ENCODE measurements at places on chromosomes 11 and 22. TPM values are rescaled to one million over a fixed set of nuclear protein-coding genes. Genes with fewer than 3 reads are reported as not detected.

DNA sequence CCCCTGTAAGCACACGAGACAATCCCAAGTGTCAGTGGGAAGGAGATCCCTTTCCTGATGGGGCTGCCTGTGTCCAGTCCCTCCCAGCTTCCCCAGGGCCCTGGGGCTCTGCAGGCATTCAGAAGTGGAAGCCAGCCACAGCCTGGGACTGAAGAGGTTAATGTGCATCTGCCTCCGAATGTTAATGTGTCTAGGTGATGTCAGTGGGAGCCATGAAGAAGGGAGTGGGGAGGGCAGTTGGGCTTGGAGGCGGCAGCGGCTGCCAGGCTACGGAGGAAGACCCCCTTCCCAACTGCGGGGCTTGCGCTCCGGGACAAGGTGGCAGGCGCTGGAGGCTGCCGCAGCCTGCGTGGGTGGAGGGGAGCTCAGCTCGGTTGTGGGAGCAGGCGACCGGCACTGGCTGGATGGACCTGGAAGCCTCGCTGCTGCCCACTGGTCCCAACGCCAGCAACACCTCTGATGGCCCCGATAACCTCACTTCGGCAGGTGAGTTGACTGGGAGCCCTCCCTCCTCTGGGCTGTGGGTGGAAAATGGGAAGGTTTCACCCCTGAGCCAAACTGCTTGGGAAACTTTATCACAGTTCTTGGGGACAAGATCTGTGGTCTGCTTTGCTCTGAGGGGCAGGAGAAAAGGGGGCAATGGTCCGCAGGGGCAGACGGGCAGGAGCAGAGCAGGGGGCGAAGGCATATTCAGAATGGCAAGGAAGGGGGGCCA is at the start of gene MCHR1:
Gene MCHR1, plus strand, starts transcription at position 236 of the 715 bp plus-strand sequence. Its CDS starts 169 bp downstream, at position 405.
- no peak for DNase-seq

- DNase-seq: no peak
Observed at GRCh38 chr22:31956360-31956759, 12.0 kb downstream of the YWHAH start.

DNA sequence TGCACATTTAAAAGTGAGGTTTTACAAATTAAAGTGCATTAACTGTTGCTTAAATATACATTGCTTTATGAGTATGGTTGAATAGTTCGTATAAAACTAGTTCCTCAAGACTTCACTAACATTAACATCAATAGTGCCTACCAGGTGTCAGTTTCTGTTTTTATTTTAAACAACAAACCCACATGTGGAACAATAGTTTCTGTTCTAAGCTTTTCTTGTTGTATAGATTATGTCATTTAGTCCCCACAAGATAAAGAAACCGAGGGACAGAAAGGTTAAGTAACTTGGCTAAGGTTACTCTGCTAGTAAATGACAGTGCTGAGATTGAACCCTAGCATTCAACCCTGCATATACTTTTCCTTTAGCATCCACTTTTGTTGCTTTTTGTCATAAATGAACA is 41.4 kb upstream of the ST14 start:
- no peak for DNase-seq

TRABD gene
- total RNA-seq: 184 TPM

- no peak for DNase-seq
Observed at GRCh38 chr11:125938418-125938817, 7.4 kb upstream of the VSIG10L2 start.

DNA sequence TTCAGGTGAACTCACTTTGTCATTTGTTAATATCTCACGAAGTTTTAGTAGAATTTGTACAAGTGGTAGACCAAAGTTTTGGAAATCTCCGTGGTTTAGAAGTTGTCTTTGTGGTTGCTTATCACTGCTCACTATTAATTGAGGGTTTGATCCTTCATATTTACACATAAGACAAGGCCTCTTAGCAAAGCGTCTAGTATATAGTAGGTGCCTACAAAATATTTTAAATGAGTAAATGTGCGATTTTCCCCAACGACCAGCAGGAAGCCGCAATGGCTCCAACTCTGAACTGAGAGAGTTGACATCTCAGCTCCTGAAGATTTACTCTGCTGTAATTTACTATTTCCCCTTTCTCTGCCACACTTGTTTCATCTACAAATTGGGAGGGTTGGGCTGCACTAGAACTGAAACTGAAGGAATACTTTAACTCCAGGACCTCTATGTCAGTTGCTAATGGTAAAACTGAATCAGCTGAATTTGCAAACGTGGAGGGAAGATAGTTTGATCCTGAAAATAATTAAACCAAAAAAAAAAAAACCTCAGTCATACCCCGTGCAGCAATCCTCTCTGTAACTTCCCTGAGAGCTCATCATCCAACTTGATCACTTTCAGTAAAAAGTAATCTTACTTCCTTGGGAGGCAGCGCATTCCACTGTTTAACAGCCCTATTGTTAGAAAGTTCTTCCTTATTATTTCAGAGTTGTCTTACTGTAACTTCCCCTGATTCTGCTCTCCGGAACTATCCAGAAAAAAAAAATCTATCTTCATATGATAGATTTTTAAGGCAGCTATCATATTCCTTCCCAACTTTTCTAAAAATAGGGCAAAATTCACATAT is 1.3 kb upstream of the SBF2 start:
- DNase-seq: no peak

TMA7B gene
- total RNA-seq: 6.5 TPM

MYBPC3 gene
- total RNA-seq: not detected

ZNF143 gene
- total RNA-seq: 20.3 TPM

DNA sequence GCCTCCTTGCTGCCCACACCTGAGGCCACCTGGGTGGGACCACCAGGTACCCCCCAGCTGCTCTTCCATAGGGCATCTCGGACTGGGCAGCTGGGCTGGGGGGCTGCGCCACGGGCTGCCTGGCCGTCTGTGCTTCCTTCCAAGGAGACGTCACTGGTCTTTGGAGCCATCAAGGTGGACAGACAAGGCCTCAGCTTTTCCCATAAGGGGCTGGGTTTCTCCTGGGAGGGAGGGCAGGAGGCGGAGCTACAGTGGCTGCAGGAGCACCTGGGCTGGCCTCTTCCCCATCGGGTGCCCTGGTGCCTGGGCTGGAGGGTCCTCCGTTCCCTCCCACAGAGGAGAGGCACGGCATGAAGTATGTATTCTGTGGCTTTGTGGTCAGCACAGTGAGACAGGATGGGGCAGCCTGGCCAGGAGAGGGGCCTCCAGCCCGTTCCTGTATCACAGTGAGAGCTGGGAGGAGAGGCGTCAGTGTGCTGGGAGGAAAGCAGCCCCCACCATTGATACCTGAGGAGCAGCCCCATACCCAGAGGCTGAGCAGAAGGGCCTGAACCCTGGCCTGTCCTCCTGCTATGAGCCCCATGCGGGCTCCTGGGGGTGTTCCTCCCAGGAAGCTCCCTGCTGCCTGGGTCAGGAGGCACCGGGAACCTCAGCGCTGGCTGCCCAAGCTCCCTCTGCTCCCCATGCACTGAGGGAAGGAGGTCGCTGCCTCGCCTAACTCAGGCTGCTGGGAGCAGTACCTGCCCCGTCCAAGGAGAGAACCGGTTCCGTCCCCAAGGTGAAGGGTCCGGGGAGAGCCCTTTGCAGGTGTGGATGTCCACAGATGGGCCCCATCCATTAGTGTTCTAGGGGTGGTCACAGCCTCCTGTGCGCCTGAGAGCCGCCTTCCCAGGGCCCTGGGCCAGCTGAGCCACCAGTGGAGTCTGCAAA is 1075.0 kb downstream of the BRD1 start:
- DNase-seq: no peak

NLRP6 gene
- total RNA-seq: 14.4 TPM

CASP1 gene
- total RNA-seq: 15.6 TPM

DNA sequence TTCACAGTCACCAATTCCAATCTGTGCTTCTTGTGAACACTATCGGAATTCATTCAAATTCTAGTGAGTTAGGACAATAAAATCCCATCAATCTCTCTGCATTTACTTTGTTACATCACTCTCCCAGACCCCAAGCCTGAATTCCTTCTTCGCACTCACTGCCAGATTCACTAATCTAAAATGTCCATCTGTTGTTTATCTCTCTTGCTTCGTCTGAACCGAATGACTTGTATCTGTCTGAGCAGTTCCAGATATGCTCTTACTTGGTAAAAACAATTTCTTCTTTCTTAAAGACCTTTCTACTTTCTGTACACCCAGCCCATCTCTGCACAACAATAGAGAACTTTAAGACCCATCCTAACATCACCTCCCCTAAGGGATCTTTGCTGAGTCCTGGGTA is 7.0 kb downstream of the MMP10 start:
- DNase-seq: no peak

GRCh38 chr22:49333206-49333605 is 494.5 kb downstream of the BRD1 start:
- DNase-seq: no peak

STK33 gene
- total RNA-seq: not detected

DNA sequence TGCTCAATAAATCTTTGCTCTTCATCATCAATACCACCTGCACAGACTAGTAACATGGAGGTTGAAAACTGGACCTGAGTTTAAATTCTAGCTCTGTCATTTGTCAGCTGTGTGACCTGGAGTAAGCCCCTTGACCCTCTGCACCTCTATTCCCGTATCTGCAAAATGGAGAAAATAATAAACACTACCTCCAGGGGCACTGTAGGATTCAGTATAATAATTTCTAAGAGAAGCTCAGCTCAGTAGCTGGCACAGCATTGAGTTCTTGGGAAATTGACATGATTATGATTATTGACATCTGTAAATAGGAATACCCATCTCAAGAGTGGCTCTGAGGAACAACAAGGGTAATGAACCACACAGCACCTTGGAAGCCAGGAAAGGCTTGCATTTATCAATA is 78.4 kb downstream of the MN1 start:
- no peak for DNase-seq

GRCh38 chr11:13118194-13118593 is 109.1 kb downstream of the RASSF10 start:
- no peak for DNase-seq

- DNase-seq: no peak
Observed at GRCh38 chr11:70522309-70522592, 123.9 kb downstream of the CTTN start.

- no peak for DNase-seq
Observed at GRCh38 chr11:111285189-111286091, 12.9 kb upstream of the POU2AF3 start.

HTATIP2 gene
- total RNA-seq: 9.8 TPM

GRCh38 chr11:31981457-31981856 is 109.4 kb upstream of the RCN1 start:
- no peak for DNase-seq

- no peak for DNase-seq
Observed at GRCh38 chr11:116371146-116371545, 401.6 kb downstream of the BUD13 start.

DNA sequence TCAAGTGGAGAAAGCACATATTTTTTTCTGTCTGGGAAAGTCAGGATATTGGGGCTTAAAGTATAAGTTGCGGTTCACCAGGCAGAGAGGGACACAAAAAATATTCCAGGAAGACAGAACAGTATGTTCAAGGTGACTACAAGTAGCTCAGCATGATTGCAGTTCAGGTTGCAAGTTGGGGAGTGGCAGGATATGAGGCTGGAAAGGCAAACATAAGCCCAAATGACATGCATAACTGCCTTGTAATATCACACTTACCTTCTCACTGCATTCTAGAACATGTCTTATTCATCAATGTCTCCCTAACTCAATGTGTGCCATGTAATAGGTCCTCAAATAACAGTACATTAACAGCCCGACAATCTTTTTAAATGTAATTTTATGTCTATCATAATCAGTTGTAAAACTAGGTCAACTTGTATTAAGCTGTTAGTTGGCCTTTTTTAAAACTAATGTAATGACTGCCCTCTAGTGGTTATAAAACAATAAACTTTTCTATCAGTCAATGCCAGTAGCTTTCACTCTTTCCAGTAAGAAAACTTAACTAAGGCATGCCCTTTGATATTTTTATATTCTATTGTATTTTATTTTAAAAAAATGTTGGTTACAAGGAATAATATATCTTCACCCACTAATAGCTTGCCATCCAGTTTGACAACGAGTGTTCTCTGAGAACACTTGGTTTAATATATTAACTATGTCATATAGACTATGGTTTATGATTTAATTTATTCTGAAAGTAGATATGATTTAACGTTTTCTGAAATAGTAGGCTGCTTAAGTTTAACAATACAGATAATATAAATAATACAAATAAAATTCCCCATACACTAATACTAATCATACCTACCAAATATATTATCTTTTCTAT is 39.4 kb upstream of the CFAP300 start:
- no peak for DNase-seq

DNA sequence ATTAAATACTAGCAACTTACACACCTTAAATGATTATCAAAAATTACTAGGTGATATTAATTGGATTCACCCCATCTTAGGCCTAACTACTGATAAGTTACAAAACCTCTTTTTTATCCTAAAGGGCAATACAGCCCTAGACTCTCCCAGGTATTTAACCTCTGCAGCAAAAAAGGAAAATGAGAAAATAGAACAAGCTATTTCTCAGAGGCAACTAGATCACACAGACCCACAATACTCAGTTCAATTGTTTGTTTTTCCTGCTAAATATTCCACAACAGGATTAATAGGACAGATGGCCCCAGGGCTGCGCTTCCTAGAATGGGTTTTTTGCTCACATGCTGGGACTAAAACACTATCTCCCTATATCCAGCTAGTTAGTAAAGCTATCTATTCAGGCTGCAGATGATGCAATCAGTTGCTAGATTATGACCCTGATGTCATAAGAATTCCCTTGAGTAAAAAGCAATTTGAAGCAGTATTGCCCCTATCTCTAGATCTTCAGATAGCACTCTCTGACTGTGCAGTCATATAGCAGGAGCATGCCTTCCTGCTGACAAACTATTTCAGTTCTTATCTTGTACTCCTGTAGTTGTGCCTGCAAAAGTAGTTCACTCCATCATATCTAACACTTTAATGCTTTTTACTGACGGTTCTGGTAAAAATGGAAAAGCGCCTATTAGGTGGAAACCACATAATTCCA is 1595.5 kb upstream of the TENM4 start:
- DNase-seq: no peak

KCNJ5 gene
- total RNA-seq: not detected

PLET1 gene
- total RNA-seq: not detected

MALAT1 gene
- total RNA-seq: 31,509 TPM

RAG2 gene
- total RNA-seq: not detected

NTM gene
- total RNA-seq: not detected
